Breast epithelium (tissue), 4 donors: ENCODE measurements at places on chromosomes 7 and 10. TPM values are rescaled to one million over a fixed set of nuclear protein-coding genes. Genes with fewer than 3 reads are reported as not detected.

Gene MRLN
- not detected for total RNA-seq

Gene FZD1
- 36.1 TPM for total RNA-seq

Gene NUDCD3
- 52.1 TPM for total RNA-seq

DNA sequence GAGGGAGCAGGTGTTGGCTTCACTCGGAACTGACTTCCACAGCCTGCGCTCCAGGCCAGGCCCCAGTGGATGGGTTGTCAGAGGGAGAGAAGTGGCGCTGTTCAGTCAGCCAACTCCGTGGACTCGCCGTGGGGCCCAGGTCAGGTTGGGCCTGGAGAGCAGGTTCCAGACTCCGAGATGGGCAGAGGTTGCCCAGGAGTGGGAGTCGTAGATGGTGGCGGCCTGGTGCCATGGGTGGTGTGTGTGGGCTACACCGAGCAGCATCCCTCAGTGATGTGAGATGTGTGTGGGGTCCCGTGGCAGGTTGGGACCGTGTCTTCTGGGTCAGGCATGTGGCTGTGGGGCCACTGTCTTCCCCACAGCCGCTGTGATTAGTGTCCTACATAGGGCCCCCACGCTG lies 10.4 kb downstream of the ZNF316 start:
- no peaks in the 10 kb centered on the region for H3K27me3 ChIP-seq
- no peak for DNase-seq
- no peaks in the 10 kb centered on the region for H3K4me1 ChIP-seq
- H3K36me3 ChIP-seq = peaks cover 3% of the 10 kb centered on the region
- H3K4me3 ChIP-seq = no peak overlapping the region

- no peak for DNase-seq
- H3K4me3 ChIP-seq = no peak overlapping the region
- no peaks in the 10 kb centered on the region for H3K27me3 ChIP-seq
- H3K36me3 ChIP-seq = no peaks in the 10 kb centered on the region
- H3K4me1 ChIP-seq = no peaks in the 10 kb centered on the region
Observed at GRCh38 chr10:14749070-14749809, 25.5 kb downstream of the FAM107B start.

DNA sequence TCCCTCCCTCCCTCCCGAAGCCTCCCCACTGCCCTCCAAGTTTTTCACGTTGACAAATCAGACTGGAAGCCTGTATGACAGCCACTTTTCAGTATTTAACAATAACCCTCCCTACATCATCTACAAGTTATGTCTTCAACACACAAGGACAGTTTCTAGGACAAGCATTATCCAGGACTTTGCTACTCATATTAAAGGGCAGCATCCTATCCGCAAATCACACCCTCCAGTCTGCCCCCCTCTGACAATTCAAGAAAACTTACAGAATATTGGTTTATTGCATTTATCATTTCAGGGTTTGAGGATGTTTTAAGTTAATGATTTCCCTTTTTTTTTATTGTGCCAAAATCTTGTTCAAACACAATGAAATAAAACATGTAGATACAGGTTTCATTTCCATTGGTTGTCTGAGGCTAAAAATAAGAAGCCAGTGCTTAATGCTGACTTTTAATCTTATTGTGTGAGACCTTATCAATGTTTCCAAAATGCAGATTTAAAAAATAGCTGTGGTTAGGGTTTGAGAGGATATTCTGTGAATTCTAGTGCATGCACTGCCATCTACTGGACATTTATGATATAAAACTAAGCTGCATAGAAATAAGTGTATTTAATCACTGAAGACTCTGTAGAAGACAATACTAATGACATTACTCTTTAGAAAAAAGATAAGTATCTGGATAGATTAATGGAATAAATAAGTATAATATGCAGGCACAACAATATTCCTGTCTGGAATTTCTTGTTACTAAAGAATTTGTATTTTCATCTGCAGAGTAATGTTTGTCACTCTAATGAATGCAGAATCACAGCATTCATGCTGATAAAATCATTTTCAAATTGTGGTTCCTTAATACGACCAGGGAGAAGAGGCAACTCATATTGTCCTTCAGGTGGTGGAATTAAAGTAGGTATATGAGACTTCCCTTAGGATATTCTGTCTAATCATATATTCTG lies 64.1 kb downstream of the CAV1 start:
- no peak for DNase-seq
- H3K36me3 ChIP-seq = no peaks in the 10 kb centered on the region
- H3K27me3 ChIP-seq = no peaks in the 10 kb centered on the region
- H3K4me1 ChIP-seq = peaks cover 4% of the 10 kb centered on the region
- H3K27ac ChIP-seq = peak overlapping the region; percentile 53
